ENCODE measurements at places on chromosomes 2 and 18.

- DNase-seq: no peak
Observed at GRCh38 chr2:34815052-34815741, 1216.1 kb upstream of the FAM98A start.

GRCh38 chr2:98483257-98483861, 38.7 kb downstream of the INPP4A start:
- DNase-seq: no peak

DNA sequence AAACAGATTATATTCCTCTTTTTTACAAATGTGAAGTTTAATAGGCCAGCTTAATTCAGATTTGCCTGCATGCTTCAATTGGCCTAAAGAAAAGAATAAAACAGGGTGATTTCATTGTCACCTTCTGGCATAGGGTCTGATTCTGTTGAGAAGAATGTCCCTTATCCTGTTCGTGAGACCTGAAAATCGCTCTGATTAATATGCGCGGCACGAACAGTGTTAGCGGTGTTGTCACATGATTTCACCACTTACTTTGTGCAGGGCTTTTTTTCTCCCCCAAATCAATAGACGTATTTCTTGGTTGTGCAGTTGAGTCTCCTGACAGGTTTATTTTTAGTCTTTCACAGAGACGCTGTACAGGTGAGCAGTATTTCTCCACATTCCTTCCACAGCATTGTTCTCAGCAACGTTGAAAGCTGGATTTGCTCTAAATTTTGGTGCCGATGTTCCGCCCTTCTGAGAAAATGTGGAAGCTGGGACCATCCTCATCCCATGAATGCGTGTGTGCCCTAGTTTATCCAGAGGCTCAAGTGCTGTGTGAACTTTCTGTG, 81.9 kb downstream of the ITGB1BP1 start:
- no peak for DNase-seq

GRCh38 chr2:122061206-122061605, 305.8 kb downstream of the TSN start:
- DNase-seq: no peak

DNA sequence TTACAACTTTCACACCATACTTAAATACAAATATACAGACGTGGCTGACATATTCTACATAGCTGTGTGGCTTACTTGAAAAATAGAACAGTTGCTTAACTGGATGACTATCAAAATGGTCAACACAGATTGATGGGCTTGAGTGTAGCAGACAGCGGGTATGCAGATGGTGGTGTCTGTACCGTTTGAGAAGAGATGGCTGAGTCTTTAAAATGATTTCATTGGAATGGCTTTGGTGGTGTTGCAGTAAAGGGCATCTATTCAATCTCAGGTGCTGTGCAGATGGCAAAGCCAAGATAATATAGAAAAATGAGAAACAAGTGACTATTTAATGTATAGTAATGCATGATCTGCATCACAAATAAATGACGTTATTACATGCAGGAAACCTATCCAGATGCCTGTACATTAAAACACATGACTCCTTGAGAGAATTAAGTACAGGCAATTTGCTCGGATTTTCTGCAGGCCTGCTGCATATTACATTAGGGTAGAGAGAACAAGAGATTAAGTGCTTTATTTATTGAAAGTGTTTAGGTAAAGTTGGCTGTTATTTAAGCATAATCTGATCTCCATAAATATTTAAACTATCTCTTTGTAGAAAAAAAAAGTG, 68.5 kb downstream of the AGPS start:
- DNase-seq: no peak

DNA sequence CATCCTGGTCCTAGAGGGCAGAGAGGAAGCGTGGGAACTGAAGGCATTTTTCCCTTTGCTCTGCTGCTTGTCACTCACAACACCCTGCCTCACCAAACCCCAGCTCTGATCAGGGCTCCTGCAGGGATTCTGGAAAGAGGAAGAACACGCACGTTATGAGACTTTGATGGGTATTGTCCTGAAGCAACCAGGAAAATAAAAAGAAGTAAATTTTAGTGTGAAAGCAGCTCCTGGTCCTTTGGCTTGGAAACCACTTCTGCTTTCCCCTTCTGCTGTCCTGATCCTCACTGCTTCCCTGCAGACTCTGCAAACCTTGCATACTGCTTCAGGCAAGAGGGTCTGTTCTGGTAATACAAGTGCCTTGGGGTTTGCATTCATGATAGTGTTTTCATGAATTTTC, 164.1 kb downstream of the SLC8A1 start:
- no peak for DNase-seq

DNA sequence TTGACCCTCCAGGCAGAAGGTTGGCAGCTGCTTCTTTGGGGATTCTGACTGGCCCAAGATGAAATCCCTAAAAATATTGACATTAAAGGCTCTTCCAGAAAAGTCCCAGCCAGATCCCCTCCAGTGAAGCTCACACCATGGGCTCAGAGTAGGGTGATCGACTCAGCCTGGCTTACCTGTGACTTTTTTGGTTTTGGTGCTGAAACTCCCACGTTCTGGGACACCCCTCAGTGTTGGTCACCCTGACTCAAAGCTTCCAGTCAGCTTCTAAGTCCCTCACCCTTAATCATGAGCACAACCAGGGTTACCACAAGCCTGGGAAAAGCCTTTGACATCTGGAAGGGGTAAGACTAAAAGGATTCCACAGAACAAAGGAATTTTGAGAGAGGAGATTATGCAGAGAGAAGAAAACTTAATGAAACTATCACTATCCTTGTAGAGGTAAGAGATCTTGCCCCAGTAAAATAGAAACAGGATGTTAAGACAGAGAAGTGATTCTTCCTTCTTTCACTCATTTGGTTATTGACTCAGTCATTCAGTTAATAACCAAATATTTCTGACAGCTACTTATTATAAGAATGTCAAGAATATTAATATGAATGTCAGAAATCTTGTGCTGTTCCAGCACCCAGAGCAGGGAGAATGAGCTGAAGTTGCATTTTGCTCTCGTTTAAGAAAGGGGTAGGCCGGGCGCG, 66.8 kb upstream of the SEC11C start:
- no peak for DNase-seq

GRCh38 chr2:226079196-226079595, 679.7 kb downstream of the NYAP2 start:
- no peak for DNase-seq

DNA sequence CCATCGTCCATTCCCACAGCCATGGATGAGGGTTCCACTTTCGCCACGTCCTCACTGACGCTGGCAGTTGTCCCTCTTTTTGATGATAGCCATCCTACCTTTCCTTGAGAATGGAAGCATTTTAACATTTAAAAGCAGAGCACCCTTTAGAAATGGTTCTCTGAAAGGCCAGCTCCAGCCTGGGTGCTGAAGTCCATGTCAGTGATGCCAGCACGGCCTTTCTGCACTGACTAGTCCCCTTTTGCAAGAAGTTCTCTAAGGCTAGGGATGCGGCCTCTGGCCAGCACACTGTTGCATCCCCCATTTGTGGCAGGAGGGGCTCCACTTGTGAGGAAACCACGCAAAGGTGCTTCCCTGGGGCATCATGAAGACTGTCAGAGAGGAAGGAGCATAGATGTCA, 203.5 kb downstream of the MGAT5 start:
- no peak for DNase-seq

- no peak for DNase-seq
Observed at GRCh38 chr2:111626037-111626864, 257.7 kb downstream of the ANAPC1 start.

DNA sequence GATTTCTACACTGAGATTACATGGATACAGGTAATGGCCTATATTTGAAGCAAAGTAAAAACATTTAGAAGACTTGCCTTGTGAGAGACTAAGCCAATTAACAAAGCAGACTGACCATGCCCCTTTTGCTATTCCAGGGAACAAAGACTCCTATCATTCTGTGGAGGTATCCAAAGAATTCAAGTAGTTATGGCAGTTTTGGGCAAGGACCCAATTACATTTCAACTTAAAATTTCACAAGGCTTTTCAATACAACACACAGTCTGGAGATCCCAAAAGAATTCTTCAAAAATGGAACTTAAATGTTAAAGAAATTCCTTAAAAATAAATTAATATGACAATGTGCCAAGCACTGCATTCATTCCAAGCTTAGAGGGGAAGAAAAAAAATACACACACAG, 109.2 kb upstream of the CHRNA1 start:
- no peak for DNase-seq

- no peak for DNase-seq
Observed at GRCh38 chr2:149877074-149877473, 289.5 kb upstream of the MMADHC start.

DNA sequence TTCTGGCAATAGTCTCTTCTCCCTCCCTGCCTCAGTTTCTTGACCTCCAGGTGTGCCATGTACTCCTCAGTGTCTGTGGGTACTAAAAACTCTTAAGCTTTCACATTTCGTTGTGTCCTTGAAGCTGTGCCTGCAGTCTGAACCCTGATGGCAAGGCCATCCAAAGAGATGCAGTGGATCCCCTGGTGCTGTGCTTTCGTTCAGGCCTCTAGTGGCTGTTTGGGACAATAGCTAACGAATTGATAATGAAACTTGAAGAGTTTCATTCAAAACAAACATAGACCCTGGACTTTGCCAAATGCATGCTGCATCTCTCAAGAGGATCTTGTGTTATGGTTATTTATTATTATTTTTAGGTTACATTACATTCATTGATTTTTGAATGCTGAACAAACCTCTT, 523.1 kb upstream of the FSIP2 start:
- no peak for DNase-seq

Data from NCI-H510A (cell line).